ENCODE measurements at places on chromosomes 3 and 15.

DNA sequence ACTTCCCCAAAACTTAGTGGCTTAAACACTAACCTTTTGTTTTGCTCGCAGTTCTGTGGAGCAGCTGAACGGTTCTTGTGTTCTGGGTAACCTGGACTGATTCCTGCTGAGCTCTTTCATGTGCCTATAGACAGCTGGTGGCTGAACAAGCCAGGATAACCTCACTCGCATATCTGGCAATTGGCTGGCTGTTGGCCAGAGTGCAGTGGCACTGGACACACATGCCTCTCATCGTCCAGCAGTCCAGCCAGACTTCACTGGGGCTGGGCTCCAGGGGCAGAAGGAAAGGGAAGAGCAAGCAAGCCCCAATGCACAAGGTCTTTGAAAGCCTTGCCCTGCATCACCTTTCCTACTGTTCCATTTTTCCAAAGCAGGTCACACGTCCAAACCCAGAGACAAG is 53.6 kb upstream of the GATA2 start:
- no peak for DNase-seq

GRCh38 chr3:171227828-171228227 is 201.3 kb upstream of the SLC2A2 start:
- no peak for DNase-seq

DNA sequence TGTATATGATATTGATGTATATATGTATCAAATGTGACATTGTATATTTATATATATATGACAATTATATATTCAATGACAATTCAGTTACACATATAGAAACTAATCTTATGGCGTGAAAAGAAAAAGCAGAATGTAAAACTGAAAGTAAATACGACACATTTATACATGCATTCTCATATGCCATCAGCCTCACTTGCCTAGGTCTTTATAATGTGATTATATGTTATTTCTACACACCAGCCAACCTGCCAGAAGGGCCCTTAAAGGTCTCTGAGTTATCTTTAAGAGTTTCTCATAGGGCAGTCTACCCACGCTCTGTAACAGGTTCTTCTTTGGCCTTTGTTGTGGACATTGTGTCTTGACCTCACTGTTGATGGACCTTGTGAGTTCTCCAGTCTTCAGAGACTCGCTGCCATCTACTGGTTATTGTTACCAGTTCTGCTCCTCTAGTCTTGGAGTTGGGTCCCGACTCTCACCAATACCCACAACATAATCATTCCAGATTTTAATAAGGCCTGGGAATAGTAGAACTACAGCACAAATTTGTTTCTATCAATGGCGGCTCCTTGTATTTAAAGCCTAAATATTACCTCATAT is 371.5 kb upstream of the GOLIM4 start:
- no peak for DNase-seq

DNA sequence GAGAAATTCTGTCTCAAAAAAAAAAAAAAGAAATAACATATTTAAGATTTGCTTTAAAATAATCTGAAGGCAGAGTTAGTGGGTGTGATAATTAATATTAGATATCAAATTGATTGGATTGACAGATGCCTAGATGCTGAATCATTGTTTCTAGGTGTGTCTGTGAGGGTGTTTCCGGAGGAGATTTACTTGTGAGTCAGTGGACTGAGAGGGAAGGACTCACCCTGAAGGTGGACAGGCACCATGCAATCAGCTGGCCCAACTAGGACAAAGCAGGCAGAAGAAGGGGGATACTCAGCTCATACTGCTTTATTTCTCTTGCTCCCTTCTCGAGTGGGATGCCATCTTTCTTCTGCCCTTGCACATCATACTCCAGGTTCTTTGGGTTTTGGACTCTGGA is 16.7 kb upstream of the RPL24 start:
- DNase-seq, result no peak

- no peak for DNase-seq
Observed at GRCh38 chr3:13133471-13133981, 60.3 kb upstream of the IQSEC1 start.

- DNase-seq, result no peak
Observed at GRCh38 chr3:15578289-15578867, 23.0 kb downstream of the HACL1 start.

DNA sequence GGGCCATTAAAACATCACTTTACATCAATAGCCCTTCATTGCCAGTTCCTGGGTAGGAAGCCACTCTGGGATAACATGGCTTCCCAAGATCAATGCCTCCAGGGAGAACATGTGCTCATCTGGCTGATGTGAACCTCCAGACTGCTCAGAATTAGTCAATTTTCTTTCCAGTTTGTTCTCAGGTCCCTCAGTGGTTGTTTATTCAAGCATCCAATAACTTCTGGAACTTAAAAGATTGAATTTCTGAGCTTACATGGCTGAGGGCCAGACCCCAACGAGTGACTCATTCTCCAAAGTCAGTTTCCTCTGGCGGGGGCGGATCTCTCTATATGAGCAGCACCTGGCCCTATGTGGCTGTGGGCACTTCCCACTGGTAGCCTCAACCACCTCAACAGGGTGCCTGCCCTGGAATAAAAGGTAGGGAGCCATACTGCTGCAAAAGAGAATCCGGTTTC is 34.0 kb downstream of the LYZL4 start:
- DNase-seq, result peak; percentile 76

GRCh38 chr3:37544869-37545352 is 316.8 kb upstream of the CTDSPL start:
- DNase-seq, result no peak

- no peak for DNase-seq
Observed at GRCh38 chr3:190886945-190887344, 24.5 kb upstream of the GMNC start.

GRCh38 chr15:81959196-81959595 is 86.6 kb downstream of the MEX3B start:
- DNase-seq, result no peak

DNA sequence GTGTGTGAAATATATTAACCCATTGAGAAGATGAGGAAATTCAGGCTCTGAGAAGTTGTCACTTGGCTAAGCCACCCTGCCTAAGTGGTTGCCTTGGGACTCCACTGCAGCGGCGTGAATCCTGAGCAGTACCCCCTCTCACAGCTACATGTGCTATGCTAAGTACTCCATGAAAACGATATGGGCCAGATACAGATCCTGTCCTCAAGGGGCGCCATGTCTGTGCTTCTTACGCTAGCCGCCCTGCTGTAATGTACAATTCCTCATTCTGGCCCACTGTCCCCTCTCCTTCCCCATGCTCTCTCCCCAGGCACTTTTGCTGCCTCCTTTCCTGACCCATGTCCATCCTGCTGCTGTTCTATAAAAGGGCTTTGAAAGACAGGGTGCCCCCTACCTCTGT is 140.3 kb downstream of the FEZF2 start:
- no peak for DNase-seq

- DNase-seq, result no peak
Observed at GRCh38 chr3:159788291-159788690, 200.3 kb upstream of the IL12A start.

GRCh38 chr3:186109897-186110803 is 1.3 kb upstream of the ETV5 start:
- peak; percentile 53 for DNase-seq

- no peak for DNase-seq
Observed at GRCh38 chr3:2968475-2968874, 141.7 kb downstream of the IL5RA start.

GRCh38 chr3:31762888-31763351 is 218.1 kb downstream of the OSBPL10 start:
- DNase-seq, result no peak

GRCh38 chr3:105950881-105951600 is 82.2 kb upstream of the CBLB start:
- DNase-seq, result peak; percentile 40

- no peak for DNase-seq
Observed at GRCh38 chr3:133367403-133367802, 32.5 kb upstream of the BFSP2 start.

GRCh38 chr3:50491023-50491422 is 12.4 kb downstream of the CACNA2D2 start:
- DNase-seq, result no peak

- no peak for DNase-seq
Observed at GRCh38 chr3:190865828-190866227, 3.3 kb upstream of the GMNC start.

- DNase-seq, result no peak
Observed at GRCh38 chr3:17175187-17175807, 290.5 kb downstream of the PLCL2 start.

- DNase-seq, result no peak
Observed at GRCh38 chr3:28768439-28768838, 419.8 kb upstream of the AZI2 start.

DNA sequence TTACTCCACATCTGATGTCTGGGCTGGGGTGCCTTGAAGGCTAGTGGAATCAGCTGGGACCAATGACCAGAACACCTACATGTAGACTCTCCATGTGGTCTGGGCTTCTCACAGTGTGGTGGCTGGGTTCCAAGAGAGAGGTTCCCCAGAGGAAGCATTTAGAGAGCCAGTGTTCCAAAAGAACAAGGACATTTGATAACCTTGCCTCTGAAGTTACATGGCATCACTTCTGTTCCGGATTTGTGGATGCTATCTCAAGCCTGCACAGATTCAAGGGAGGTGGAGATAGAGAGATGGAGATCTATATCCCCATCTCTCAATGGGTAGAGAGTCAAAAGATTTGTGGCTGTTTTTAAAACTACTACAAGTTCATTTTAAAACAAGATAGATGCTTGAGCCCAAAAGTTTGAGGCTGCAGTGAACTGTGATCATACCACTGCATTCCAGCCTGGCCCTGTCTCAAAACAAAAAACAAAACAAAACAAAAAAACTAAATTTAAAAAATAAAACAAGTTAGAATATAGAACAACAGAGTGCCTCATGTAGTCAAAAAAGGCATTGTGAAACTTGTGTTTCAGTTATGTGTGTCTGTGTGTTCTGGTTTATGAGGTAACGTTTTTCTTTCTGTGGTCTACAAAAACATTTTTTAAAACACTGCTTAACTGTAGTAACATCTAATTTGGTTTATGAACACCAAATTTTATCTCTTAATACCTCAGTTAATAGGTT is 44.8 kb downstream of the PDE8A start:
- DNase-seq, result no peak

DNA sequence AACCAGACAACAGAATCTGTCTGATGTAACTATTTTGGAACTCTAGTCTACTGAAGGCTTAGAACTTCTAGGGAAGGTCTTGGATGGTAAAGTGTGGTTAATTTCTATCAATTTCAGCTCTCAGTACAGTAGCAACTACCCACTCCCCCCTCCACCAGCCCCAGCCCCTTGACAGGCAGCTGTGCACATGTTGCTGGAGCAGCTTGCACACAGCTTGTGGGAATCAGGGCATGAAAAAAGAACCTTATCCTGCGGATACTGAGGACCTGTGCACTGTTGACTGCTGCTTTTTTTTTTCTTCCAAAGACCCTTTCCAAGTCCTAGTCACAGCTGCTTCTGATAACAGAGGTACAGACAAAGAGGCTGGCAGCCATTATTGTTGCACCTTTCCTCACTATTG is 81.5 kb upstream of the UBP1 start:
- no peak for DNase-seq

- DNase-seq, result no peak
Observed at GRCh38 chr3:12854565-12854964, 13.2 kb upstream of the RPL32 start.

- no peak for DNase-seq
Observed at GRCh38 chr15:72281713-72282112, 9.4 kb upstream of the PARP6 start.

- no peak for DNase-seq
Observed at GRCh38 chr15:82549199-82549665, 9.0 kb upstream of the RPS17 start.

DNA sequence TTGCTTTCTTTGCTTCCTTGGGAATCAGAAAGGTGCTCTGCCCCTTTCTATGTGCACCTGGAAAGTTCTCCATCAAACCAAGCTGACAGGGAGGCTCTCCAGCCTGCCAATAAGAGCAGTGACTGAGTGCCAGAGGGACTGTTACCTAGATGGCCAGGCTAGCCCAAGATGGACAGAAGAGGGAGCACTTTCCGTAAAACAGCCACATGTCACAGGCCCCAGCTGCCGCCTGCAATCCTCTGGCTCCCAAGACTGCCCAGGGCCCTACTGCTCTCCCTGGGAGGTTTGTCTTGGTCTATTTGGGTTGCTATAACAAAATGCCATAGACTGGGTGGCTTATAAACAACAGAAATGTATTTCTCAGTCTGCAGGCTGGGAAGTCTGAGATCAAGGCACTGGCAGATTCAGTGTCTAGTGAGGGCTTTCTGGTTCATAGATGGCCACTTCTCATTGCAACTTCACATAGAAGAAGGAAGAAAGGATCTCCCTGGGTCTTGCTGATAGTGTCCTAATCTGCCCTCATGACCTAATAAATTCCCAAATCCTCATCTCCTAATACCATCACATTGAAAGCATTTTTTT is 72.3 kb downstream of the TAMM41 start:
- DNase-seq, result peak; percentile 23

- DNase-seq, result no peak
Observed at GRCh38 chr15:76363251-76363650, 26.7 kb downstream of the ISL2 start.

GRCh38 chr3:10516544-10517452 is 11.4 kb upstream of the ATP2B2 start:
- peak; percentile 4 for DNase-seq

- DNase-seq, result no peak
Observed at GRCh38 chr15:91611561-91612323, 241.8 kb upstream of the SLCO3A1 start.

- peak; percentile 54 for DNase-seq
Observed at GRCh38 chr15:23035964-23036566, 3.3 kb downstream of the TUBGCP5 start.

- DNase-seq, result no peak
Observed at GRCh38 chr15:58957101-58957973, 23.9 kb upstream of the SLTM start.

DNA sequence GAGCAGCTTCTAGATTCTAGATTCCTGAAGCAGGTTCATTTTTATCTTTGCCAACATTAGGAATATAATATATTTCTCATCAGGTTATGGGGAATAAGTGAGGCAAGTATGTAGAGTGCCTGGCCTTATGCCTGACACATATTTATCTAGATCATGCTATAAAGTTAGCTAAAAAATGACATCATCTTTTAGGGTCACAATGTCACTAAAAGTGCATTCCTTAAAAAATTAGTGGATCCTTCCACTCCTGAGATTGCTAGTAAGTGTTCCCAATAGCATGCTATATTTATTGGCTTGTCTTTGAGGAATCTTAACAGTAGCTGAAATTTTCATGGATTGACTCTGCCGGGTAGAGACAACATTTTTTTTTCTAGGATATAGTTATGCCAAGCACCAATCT is 305.9 kb upstream of the TMCO5A start:
- DNase-seq, result no peak

GRCh38 chr3:167972502-167972901 is 123.2 kb downstream of the GOLIM4 start:
- DNase-seq, result no peak

Measured in right hindlimb (tissue), 1 donor.